ENCODE measurements at places on chromosomes 12 and 14. TPM values are rescaled to one million over a fixed set of nuclear protein-coding genes. Genes with fewer than 3 reads are reported as not detected.

- no peaks in the 10 kb centered on the region for H3K27me3 ChIP-seq
- H3K27ac ChIP-seq, result no peak overlapping the region
- no peaks in the 10 kb centered on the region for H3K4me1 ChIP-seq
- H3K36me3 ChIP-seq, result no peaks in the 10 kb centered on the region
- no peak overlapping the region for H3K4me3 ChIP-seq
Measured at GRCh38 chr12:8887285-8887715, 27.0 kb upstream of the PHC1 start.

DNA sequence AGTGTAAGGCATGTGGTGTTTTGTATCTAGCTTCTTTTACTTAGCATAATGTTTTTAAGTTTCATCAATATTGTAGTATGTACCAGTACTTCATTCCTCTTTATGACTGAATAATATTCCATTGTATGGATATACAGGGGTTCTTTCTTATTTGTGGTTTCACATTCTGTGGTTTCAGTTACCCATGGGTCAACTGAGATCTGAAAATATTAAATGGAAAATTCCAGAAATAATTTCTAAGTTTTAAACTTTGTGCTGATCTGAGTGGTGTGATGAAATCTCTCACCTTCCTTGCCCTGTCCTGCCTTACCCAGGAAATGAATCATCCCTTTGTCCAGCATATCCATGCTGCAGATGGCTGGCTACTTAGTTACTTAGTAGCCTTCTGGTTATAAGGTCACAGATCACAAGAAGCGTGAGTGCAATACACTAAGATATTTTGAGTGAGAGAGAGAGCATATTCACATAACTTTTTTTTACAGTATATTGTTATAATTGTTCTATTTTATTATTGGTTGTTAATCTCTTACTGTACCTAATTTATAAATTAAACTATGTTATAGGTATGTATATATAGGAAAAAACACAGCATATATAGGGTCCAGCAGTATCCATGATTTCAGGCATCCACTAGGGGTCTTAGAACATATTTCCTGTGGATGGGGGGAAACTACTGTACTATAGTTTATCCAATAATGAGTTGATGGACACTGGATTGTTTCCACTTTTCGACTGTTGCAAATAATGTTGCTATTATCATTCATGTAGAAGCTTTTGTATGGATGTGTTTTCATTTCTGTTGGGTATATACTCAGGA, 59.6 kb upstream of the LRTM2 start:
- DNase-seq, result peak; percentile 65
- peaks cover 2% of the 10 kb centered on the region for H3K4me1 ChIP-seq
- no peaks in the 10 kb centered on the region for H3K27me3 ChIP-seq
- peaks cover 5% of the 10 kb centered on the region for H3K36me3 ChIP-seq
- H3K27ac ChIP-seq, result no peak overlapping the region
- no peak overlapping the region for H3K4me3 ChIP-seq

DNA sequence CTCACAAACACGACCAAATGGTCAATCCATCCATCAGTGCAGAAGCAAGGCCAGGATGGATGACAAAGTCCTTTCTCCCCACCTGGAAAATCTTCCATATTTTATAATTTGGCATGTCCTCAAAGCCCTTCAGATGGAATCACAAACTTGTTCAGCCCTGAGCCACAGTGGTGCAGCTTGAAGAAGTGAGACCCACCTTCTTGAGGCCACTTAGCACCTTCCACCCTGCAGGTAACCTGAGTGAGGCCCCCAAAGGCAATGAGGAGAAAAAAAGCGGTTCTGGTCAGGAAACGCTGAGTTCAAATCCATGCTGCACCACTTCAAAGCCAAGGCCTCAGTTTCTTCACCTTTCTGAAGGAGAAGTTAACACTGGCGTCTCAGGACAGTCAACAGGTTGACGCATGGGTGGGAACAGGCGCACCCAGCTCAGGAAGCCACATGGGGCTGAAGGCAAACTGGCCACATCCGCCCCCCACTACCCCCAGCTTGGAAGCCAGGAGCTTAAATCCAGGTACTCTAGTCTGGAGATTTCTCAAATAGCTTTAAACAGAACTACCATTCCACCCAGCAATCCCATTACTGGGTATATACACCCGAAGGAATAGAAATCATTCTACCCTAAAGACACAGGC, 320.4 kb downstream of the BCL11B start:
- no peaks in the 10 kb centered on the region for H3K4me1 ChIP-seq
- no peak overlapping the region for H3K4me3 ChIP-seq
- no peaks in the 10 kb centered on the region for H3K27me3 ChIP-seq

DNA sequence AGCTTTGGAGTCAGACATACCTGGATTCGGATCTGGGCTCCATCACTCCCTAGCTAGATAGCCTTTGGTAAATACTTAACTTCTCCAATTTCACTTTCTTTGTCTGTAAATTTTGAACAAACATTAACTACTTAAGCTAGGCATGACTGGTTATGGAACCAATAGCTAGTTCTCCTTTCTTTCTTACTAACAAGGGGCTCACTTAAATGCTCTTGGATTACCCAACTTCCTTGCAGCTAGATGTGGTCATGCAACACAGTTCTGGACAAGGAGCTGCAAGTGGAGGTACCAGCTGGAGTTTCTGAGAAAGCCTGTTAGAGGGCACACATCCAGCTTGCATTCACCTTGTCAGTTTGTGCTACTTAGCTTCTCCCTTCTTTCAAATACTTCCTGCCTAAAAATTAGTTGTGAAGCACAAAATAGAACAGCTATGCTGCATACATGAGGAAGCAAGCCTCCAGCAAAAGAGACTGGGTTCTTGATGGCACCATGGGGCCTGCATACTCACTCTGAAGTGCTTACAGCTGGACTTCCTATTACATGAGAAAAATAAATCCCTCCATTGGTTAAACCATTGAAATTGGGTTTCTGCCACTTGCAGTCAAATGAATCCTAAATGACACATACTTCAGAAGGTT, 210.1 kb upstream of the EEA1 start:
- no peaks in the 10 kb centered on the region for H3K36me3 ChIP-seq
- H3K4me1 ChIP-seq, result peaks cover 6% of the 10 kb centered on the region
- H3K27me3 ChIP-seq, result no peaks in the 10 kb centered on the region
- DNase-seq, result no peak
- H3K4me3 ChIP-seq, result no peak overlapping the region
- H3K27ac ChIP-seq, result no peak overlapping the region

DNA sequence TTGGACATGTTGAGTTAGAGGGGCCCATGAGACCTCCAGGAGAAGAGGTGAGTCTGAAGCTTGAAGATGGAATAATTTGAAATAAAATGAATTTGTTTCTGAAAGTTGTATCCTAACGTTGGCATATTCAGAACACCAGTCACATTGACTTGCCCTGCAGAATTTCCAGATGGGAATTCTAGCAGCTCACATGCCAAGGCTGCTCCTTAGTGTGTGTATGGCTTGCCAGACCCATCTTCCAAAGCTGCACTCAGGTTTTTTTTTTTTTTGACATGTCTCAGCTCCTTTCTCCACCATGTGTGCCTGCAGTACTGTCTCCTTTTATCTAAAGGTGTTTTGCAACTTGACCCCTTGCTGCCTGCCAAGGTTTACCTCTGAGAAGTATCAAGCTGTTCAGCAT, 261.9 kb downstream of the NRXN3 start:
- DNase-seq, result no peak
- H3K4me1 ChIP-seq, result no peaks in the 10 kb centered on the region
- H3K36me3 ChIP-seq, result no peaks in the 10 kb centered on the region

DNA sequence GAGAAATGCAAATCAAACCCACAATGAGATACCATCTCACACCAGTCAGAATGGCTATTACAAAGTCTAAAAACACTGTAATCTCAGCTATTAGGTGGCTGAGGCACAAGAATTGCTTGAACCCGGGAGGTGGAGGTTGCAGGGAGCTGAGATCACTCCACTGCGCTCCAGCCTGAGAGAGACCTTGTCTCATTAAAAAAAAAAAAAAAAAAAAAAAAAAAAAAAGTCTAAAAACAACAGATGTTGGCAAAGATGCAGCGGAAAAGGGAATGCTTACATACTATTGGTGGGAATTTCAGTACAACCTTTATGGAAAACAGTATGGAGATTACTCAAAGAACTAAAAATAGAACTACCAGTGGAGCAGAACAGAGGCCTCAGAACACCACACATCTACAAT, 19.0 kb upstream of the ATF7 start:
- H3K27me3 ChIP-seq, result no peaks in the 10 kb centered on the region
- peak; percentile 23 for DNase-seq
- H3K36me3 ChIP-seq, result no peaks in the 10 kb centered on the region
- H3K27ac ChIP-seq, result no peak overlapping the region
- H3K4me3 ChIP-seq, result no peak overlapping the region

Gene RFLNA
- not detected for total RNA-seq

GRCh38 chr12:1819571-1819970, 794 bp upstream of the LRTM2 start:
- H3K4me1 ChIP-seq, result no peaks in the 10 kb centered on the region
- H3K27ac ChIP-seq, result no peak overlapping the region
- H3K27me3 ChIP-seq, result peaks cover 77% of the 10 kb centered on the region
- no peak overlapping the region for H3K4me3 ChIP-seq
- H3K36me3 ChIP-seq, result no peaks in the 10 kb centered on the region

Gene CNTN1
- 0.18 TPM for total RNA-seq

GRCh38 chr14:92584220-92584619, 70.6 kb downstream of the RIN3 start:
- H3K27ac ChIP-seq, result no peak overlapping the region
- H3K4me1 ChIP-seq, result peaks cover 31% of the 10 kb centered on the region
- H3K27me3 ChIP-seq, result no peaks in the 10 kb centered on the region
- no peak overlapping the region for H3K4me3 ChIP-seq
- no peak for DNase-seq
- H3K36me3 ChIP-seq, result peaks cover 20% of the 10 kb centered on the region

Gene CD63
- 1,796 TPM for total RNA-seq

- DNase-seq, result peak; percentile 47
- H3K27me3 ChIP-seq, result no peaks in the 10 kb centered on the region
- peak overlapping the region; percentile 66 for H3K4me3 ChIP-seq
Measured at GRCh38 chr12:118059341-118060191, 1.4 kb downstream of the WSB2 start.

- H3K4me3 ChIP-seq, result no peak overlapping the region
- H3K27me3 ChIP-seq, result no peaks in the 10 kb centered on the region
- no peak overlapping the region for H3K27ac ChIP-seq
Measured at GRCh38 chr12:87074781-87075180, 818.6 kb upstream of the MGAT4C start.

- peaks cover 11% of the 10 kb centered on the region for H3K4me1 ChIP-seq
- no peak overlapping the region for H3K4me3 ChIP-seq
- DNase-seq, result peak; percentile 66
- H3K36me3 ChIP-seq, result no peaks in the 10 kb centered on the region
Measured at GRCh38 chr12:15837141-15837790, 44.9 kb upstream of the STRAP start.

GRCh38 chr12:112168561-112168971, 43.2 kb downstream of the TRAFD1 start:
- peaks cover 28% of the 10 kb centered on the region for H3K36me3 ChIP-seq
- H3K4me1 ChIP-seq, result no peaks in the 10 kb centered on the region
- no peak overlapping the region for H3K4me3 ChIP-seq
- no peak for DNase-seq

Gene MYF6
- not detected for total RNA-seq

- H3K4me3 ChIP-seq, result no peak overlapping the region
- no peak overlapping the region for H3K27ac ChIP-seq
- peaks cover 3% of the 10 kb centered on the region for H3K27me3 ChIP-seq
- no peaks in the 10 kb centered on the region for H3K4me1 ChIP-seq
Measured at GRCh38 chr12:45599196-45599595, 130.3 kb upstream of the ARID2 start.

Gene DBX2
- not detected for total RNA-seq

Gene SLCO1B3
- total RNA-seq, result not detected

- H3K4me1 ChIP-seq, result no peaks in the 10 kb centered on the region
- no peak overlapping the region for H3K27ac ChIP-seq
- H3K4me3 ChIP-seq, result no peak overlapping the region
Measured at GRCh38 chr12:64240781-64241180, 18.7 kb upstream of the KICS2 start.

DNA sequence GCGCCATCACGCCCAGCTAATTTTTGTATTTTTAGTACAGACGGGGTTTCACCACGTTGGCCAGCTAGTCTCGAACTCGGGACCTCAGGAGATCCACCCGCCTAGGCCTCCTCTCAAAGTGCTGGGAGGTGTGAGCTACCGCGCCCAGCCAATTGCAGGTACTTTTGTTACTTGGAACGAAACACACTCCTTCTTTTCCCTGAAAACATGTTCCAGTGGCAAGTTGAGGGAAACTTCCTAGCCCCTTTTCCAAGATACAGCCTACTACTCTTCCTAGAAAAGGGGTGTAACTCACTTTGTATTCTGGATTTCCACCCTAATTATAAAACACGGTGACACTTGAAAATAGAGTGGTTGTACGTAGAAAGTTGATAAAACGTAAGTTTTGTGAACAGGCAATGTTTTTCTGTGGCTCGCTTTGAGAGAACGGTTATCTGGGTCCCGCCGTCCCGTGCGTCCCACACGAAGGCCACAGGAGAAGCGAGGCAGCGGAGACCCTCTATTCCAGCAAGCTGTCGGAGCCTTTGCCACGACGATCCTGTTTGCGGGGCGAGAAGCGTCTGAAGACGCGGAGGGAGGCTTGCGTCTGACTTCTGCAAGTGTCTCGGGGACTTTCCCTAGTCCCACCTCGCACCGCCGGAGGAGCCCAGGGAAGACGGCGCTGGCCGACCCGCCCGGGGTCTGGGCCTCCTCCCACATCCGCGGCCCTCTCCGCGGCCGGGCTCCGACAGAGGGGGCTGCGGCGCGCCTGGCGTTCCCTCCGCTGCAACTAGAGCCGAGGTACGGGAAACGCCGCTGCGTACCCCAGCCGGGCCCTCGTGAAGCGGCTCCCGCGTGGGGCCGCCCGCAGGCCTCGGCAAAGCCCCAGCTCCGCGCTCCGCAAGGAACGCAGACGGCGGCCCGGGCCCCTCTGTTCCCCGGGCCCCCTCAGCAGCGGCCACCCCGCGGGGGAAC, 745 bp downstream of the CDCA4 start:
- peak; percentile 49 for DNase-seq
- no peaks in the 10 kb centered on the region for H3K27me3 ChIP-seq
- H3K4me1 ChIP-seq, result peaks cover 17% of the 10 kb centered on the region
- no peaks in the 10 kb centered on the region for H3K36me3 ChIP-seq

DNA sequence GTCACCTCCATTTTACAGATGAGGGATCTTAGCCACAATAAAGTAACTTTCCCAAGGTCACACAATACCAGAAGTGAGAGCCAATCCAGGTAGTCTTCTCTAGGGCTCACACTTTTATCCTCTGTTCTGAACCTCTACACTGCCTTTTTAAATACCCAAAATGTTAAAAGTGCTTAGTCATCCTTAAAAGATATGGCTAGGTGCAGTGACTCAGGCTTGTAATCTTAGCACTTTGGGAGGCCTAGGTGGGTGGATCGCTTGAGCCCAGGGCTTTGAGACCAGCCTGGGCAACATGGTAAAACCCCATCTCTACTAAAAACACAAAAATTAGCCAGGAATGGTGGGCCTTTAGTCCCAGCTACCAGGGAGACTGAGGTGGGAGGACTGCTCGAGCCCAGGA, 104.1 kb upstream of the PPP4R3A start:
- no peaks in the 10 kb centered on the region for H3K27me3 ChIP-seq
- no peaks in the 10 kb centered on the region for H3K4me1 ChIP-seq
- DNase-seq, result peak; percentile 6
- H3K36me3 ChIP-seq, result no peaks in the 10 kb centered on the region

Gene CLEC1A
- not detected for total RNA-seq
